ENCODE measurements at places on chromosomes 11 and 22. TPM values are rescaled to one million over a fixed set of nuclear protein-coding genes. Genes with fewer than 3 reads are reported as not detected.

The WNT7B gene
- total RNA-seq = not detected

The BAIAP2L2 gene
- 4.1 TPM for total RNA-seq

The DLG2 gene
- total RNA-seq = 0.98 TPM

The APOL5 gene
- total RNA-seq = not detected

The OSBP gene
- total RNA-seq = 34.6 TPM

The LAYN gene
- total RNA-seq = 7.7 TPM

The FREY1 gene
- total RNA-seq = 2.3 TPM

The OR51B5 gene
- not detected for total RNA-seq

The SLC22A25 gene
- total RNA-seq = not detected

The HEPN1 gene
- not detected for total RNA-seq

The OR2D2 gene
- total RNA-seq = 0.78 TPM

The HTR3B gene
- under 0.01 TPM for total RNA-seq

The OSM gene
- total RNA-seq = not detected

The GDPD5 gene
- 4.0 TPM for total RNA-seq

The PPP2R5B gene
- total RNA-seq = 8.2 TPM

The CPT1A gene
- total RNA-seq = 48.5 TPM

The PHOX2A gene
- not detected for total RNA-seq

The FGF4 gene
- not detected for total RNA-seq

The NAALADL1 gene
- total RNA-seq = 10.8 TPM

The PARVB gene
- total RNA-seq = 44.0 TPM

The SLN gene
- total RNA-seq = not detected

The DRD4 gene
- under 0.01 TPM for total RNA-seq

The TIMM10B gene
- total RNA-seq = 37.3 TPM

The ASCL2 gene
- total RNA-seq = not detected

The SCGB1C1 gene
- total RNA-seq = not detected

The MS4A6A gene
- not detected for total RNA-seq

The EFCAB6 gene
- total RNA-seq = 2.6 TPM

The OR51I1 gene
- not detected for total RNA-seq

The VWCE gene
- total RNA-seq = 8.1 TPM

The MAJIN gene
- not detected for total RNA-seq

The FAM180B gene
- total RNA-seq = not detected

The OR4X1 gene
- not detected for total RNA-seq

The MS4A8 gene
- total RNA-seq = not detected

The KRTAP5-5 gene
- total RNA-seq = not detected

The SCARF2 gene
- 8.0 TPM for total RNA-seq

The CCDC157 gene
- 1.6 TPM for total RNA-seq

Measured in subcutaneous preadipocyte (primary cell).